ENCODE measurements at places on chromosomes 2 and 18.
A peak's percentile ranks its signal among the peaks of the same experiment; 100 is the strongest.

DNA sequence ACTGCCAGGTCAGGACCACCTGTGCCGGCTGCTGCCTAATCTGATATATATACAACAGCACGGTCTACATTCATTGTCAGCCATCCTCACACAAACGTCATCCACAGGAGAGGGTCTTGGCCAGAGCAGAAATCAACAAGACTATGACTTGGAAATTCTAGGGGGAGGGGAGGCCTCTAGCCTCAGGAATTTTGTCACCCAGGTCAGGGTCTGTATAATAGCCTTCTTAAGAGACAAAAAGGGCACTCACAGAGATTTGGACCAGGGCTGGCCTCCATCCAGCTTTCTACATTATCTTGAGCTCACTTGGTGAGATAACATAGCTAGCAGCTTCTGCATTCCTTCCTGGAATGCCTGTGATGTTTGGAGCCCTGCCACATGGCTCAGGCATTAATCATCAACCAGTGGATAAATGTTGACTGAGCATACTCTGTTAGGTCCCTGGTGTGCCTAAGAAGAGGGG is 50.4 kb upstream of the CTIF start:
- no peak for DNase-seq

DNA sequence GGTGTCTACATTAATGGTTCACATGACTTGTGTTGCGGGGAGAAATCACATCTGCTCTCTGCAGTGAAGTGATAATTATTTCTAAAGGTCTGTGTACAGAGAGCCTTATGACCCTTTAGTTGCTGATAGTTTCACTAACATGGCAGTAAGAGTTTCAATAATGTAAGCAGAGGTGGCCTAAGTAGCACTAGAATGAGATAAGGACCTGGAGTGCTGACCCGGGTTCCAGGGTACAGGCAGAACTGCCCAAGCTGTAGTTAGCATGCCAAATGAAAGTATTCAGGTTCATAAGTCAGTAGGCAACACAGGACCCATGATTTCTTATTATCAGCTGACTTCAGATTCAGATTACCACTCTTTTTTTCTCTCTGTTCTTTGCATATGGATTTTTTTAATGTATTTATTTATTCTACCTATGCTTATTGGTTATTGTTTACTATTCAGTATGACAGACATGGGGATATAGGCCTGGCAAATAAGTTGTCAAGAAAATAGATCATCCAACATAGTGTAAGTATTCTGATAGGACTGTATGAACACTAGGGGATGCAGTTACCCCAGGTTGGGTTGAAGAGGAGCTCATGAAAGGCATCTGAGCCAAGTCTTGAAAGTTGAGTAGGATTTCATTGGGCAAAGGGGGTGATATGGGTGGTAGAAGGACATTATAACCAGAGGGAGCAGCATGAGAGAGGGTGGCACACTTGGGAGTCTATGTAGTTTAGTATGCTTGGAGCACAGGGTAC is 105.2 kb downstream of the CCDC85A start:
- DNase-seq, result no peak

GRCh38 chr2:74374509-74375205 is 5.5 kb downstream of the DCTN1 start:
- peak; percentile 55 for DNase-seq

DNA sequence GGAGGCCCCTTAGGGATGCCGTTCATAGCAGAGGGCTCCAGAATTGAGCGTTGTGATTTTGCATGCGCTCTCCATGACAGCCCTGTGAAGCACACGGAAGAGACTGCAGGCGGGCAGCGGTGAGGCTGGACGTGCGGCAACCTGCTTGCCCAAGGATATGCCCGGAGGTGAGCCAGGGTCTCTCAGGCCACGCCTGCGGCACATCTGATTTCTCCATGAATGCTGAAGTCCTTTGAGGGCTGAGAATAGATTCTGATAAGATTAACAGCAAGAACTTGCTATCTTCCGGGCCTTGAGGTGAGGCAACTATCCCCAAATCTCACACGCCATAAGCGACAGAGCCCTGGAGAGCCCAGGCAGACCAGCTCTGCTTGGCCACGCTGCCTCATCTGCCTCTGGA is 55.6 kb upstream of the LAMA1 start:
- no peak for DNase-seq

DNA sequence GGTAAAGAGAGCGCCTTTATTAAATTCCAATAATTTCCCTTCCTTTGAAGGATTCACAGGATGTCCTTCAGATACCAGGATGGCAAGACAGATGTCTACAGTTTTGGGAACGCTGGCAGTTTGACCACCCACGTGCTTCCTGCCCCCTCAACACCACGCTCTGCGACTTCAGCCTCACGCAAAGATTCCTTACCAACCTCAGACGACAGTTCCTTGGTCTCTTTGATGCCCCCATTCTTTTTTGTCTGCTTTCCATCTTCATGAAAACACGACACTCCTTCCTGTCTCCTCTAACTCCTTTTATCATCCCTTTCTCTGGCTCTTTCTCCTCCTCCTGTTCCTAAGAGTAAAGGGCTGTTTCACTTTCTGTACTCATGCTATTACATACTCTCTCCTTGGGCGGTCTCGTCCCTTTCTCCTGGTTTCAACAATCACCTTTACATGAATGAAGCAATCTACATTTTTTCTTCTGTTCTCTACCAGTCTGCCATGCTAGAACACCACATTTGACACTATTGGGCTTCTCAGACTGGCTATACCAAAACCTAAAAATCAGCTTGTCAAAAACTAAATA is 189.9 kb upstream of the PGAP1 start:
- DNase-seq, result no peak

DNA sequence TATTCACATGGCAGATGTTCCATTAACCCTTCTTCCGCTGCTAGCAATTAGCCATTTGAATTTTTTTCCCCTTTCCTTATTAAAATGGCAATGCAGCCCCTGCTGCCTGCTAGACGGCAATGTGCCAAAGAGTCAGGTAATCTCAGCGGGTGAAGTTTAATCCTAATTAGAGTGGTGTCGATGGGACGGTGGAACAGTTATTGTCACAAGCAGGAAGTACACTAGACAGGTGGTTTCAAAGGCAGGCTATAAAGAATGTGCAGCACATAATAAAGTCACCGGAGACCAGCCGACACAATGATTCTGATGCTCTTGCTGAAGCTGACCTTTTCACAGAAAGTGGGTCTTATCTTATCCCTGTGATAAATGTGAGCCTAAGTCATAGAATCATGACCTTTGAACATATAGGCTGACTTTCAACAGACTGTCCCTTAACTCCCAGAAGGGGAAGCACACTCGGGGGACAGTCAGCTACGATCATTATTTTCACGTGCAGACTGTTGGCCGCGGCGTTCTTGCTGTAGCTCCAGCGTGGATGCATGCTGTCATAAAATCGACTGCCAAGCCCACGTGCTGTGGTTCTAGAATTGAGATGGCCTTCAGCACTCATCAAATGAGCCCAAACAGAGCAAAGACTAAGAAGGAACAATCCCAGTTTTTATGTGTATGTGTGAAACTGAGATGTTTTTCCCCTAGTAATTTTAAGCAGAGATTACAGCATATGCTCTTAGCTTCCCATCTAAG is 926.2 kb upstream of the SOX11 start:
- DNase-seq, result no peak

GRCh38 chr18:41324934-41325333 is 630.1 kb upstream of the PIK3C3 start:
- DNase-seq, result no peak

DNA sequence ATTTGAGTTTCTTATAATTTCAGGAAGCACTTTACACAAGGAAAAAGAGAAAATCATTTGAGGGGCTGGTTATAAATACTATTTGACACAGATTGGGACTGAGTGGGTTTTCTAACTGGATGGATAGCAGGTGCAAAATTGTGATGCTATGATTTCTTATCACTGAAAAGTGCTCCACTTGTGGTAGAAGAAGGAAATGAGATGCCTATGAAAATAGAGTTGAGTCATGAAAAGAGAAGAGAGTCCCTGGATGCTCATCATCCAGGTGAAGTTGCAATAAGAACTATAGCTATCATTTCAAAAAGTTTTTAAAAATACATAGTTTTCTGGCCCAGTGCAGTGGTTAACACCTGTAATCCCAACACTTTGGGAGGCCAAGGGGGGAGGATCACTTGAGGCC is 39.4 kb upstream of the NFE2L2 start:
- DNase-seq, result no peak

GRCh38 chr2:56333812-56334485 is 150.2 kb downstream of the CCDC85A start:
- no peak for DNase-seq

DNA sequence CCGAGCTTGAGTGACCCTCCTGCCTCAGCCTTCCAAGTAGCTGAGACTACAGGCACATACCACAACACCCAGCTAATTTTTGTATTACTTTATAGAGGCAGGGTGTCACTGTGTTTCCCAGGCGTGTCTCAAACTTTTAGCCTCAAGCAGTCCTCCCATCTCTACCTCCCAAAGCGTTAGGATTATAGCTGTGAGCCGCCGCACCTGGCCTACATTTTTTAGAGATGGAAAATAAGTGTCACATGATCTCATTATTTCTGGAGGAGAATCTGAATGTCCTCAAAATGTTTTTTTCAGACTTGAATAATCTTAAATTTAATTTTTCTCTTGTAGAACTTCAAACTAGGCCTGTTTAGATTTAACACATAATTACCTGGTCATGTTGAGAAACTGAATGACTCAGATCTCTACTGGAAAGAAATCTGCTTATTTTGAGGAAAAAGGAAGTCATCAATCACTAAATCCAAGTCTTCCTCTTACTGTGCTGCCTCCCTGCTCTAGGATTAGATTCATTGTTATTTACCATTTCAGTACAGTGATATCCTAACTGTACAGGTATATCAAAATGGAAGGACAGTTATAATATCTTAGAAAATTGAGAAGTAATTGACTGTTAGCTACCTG is 92.4 kb downstream of the COX7A2L start:
- no peak for DNase-seq

DNA sequence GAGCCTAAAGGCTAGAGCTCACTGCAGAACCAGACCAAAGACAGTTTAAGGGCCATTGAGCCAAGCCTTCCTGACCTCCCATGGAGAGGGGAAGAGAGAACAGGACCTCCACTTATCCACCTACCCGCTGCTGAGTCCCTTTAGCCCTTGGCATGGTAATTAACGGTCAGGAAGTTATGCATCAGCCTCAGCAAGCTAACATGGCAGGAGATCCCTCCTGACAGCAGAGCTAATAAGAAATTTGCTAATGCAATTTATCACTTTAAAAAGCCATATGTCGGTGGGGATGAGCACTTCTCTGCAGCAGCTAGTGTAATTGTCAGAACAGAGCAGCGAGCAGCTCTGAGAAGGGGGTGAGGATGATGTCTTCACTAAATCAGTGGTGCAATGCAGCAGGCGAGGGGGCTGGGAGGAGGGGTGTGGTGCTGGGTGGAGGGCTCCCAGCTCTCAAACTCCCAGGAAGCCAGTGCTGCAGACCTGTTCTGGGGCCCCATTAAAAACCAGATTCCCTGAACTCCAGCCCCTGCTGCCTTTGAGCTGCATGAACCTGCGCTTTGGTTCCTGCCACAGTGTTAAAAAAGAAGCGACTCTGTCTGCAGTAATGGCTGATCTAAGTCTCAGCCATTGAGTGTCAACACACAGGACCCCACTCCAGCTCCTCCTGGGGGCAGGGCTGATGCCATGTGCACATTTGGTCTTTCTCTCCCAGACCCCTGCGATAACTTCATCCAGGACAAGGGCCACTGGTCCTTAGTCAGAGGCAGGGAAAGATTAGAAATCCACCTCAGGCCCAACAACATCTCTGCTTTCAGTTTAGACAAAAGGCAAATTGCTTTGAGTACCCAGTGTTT is 84.2 kb upstream of the STPG4 start:
- no peak for DNase-seq

DNA sequence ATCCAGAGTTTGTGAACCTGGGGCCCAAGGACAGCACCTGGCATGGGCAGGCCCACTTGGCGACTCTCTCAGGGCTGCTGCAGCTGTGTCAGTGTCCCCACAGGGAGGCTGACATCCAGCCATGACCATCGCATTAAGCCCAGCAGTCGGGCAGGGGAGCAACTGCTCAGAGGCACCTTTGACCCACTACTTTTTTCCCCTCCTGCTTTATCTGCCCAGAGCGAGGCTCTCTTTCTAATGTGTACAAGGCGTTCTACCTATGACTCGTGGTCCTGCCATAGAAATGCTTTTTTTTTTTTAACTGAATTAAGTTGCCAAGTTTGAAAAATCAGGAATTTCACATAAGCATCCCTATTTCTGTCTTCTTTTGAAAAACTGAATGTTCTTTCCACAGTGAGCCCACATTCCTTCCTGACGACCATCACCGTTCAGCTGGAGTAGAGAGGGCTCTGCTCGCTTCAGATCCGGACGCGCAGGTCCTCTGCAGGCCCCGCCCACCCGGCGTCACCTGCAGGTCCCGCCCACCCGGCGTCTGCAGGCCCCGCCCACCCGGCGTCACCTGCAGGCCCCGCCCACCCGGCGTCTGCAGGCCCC is 403 bp upstream of the CLUL1 start:
- DNase-seq, result peak; percentile 13

- DNase-seq, result no peak
These were observed 79.2 kb downstream of the ZDBF2 start for GRCh38 chr2:206353685-206354084.
